ENCODE measurements at places on chromosomes 1 and 21.

DNA sequence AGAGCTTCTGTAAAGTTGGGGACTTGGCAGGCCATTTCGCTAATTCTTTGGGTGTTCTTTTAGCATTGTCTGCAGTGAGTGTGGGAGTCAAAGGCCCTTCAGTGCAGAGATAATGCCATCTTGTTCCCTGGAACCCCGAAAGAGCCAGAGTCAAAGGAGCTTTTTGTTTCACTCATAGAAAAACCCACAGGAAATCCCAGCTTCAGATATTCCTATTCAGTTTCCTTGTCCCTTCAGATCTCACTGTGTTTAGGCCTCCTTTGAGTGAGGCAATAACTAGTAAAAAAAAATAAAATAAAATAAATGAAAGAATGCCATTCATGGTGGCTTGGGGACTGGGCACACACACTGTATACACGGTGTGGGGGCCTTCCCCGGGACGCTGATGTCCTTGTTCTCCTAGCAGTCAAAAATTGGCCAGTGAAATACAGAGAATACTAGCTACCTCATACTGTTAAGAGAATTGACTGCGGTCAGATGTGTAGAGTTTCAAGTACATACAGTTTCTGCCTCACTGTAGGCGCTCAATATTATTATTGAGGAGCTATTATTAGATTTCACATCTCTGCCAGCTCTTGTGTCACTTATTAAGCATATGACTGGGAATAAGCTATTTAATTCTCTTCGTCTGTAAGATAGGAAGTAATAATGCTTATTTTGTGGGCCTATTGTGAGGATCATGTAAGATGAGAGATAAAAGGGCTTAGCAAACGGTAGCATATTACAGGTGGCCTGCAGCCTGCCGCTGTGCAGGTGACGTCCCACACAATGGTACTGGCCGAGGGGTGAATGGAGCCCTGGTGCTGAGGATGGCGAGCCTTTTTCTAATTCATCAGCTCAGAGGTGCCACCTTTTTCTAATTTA, 16.7 kb downstream of the DISC1 start:
- peak; percentile 35 for DNase-seq

DNA sequence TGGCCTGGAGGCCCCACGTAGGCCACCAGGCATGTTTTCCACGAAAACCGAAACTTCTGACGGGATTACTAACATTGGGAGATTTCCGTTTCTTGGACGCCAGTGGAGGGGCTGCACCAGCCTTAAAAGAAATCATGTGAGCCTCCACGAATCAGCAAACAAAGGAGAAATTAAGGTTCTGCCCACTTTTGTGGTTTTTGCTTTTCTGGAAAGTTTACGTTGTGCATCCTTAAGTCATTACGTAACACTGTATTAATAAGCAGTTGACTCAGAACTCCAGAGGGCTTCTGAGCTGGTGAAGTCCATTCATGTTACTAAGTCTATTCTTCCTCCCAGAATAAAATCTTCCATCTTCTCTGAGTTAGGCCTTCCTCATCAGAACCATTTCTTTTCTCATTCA, 168.5 kb downstream of the PSMG1 start:
- DNase-seq: no peak

- DNase-seq: no peak
Measured at GRCh38 chr1:31615414-31615813, 2.1 kb upstream of the HCRTR1 start.

- DNase-seq: no peak
Measured at GRCh38 chr1:24484199-24484598, 18.4 kb upstream of the RCAN3 start.

DNA sequence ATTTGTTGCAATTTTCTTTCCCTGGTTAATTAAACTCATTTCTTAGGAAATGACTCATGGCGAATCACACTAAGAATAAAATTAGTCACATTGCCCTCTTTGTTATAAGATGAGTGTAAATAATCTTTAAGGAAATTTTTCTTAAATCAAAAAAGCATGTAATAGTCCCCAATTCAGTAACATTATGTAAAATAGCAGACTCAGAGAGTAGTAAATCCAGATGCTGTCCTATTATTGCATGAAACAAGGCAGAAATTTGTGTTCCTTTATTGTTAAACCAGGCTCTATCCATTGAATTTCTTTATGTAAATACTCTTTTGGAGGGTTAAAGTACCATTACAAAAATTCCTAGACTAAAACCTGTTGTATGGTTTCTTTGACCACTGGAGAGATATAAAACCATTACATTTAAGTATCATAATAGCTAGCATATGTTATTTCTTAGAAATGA, 154.5 kb upstream of the C1orf87 start:
- no peak for DNase-seq

DNA sequence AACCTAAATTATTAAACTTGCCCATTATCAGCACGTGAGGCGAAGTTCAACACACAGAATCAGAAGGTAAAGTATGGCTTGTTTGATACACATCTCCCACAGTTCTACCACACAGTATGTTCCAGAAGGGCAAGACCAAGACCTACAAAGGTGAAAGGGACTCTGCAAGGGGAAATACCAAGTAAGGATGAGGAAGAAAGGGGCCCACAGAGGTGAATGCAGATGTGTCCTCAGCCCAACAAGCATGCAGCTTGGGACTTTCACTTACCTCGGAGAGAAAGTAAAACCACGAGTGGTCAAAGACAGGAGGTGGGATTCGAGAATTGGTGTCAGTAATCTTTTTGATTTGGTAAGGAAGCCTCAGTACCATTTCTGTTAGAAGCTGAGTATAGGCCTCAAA, 85.8 kb downstream of the UBR4 start:
- no peak for DNase-seq

DNA sequence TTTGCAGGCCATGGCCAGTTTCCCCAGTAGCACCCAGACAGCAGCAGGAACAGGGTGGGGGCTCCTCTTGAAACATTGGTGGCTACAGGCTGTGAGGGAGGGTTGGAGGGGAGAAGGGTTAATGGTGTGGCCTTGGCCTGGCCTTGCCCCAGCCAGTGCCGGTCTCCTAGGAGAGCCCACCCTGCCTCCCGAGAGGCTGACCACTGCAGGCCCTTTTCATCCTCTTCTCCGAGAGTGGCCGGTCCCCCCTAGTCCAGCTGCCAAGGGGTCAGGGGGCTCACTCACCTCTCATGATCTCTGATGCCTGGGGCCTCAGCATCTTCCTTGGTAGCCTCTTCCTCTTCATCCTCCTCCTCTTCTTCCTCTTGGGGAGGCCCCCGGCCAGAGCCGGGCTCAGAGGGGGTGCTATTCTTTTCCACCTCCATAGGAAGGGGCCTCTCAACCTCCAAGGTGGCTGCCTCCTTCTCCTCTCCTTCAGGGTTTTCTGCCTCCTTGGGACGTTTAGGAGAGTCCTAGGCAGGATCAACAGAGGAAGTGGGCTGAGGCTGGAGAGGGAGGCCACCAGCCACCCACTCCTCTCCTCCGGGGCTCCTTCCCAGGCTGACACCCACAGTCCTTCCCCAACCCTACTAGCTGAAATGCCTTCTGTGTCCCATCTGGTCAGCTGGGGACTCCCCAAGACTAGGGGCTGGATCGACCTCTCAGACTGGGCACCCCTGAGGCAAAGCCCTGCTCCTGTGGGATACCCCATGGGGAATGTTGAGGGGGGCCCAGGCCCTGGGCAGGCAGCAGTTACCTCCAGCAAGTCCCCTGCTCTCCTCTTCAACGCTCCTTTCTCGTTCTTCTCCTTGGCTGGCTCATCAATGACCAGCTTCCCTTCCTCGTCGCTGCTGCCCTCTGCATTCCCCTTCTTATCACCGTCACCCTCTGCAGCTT, 2.7 kb upstream of the MRPL24 start:
- DNase-seq: no peak

- DNase-seq: no peak
Measured at GRCh38 chr1:41812453-41812852, 106.3 kb downstream of the HIVEP3 start.

GRCh38 chr1:232579466-232579865, 50.5 kb downstream of the SIPA1L2 start:
- no peak for DNase-seq

DNA sequence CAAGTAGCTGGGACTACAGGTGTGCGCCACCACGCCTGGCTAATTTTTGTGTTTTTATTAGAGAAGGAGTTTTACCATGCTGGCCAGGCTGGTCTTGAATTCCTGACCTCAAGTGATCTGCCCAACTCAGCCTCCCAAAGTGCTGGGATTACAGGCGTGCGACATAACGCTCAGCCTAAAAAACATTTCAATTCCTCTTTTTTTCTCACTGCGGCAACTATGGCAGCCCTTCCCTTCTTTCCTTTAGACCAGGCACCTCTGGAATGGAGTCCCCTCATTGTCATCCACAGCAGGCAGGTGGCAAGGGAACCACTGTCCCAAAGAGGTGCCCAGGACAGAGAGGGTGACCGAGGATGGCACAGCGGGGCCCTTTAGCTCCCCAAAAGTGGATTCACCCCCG, 14.1 kb downstream of the CEP104 start:
- no peak for DNase-seq

DNA sequence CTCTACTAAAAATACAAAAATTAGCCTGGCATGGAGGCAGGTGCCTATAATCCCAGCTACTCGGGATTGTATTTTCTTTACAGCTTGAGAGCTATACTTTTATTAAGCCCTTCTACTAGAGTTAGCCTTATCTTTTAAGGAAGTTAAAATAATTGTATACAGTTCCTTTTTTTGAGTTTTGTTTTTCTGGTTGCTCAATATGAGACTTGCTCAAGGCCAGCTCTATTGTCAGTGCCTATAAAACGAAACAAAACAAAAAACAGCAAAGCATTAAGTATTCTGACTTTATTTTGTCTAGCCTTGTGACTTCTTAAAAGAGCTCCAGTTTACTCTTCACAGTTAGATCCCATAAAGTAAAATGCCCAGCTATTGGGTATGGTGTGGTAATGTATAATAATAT, 17.2 kb downstream of the PKN2 start:
- DNase-seq: no peak

DNA sequence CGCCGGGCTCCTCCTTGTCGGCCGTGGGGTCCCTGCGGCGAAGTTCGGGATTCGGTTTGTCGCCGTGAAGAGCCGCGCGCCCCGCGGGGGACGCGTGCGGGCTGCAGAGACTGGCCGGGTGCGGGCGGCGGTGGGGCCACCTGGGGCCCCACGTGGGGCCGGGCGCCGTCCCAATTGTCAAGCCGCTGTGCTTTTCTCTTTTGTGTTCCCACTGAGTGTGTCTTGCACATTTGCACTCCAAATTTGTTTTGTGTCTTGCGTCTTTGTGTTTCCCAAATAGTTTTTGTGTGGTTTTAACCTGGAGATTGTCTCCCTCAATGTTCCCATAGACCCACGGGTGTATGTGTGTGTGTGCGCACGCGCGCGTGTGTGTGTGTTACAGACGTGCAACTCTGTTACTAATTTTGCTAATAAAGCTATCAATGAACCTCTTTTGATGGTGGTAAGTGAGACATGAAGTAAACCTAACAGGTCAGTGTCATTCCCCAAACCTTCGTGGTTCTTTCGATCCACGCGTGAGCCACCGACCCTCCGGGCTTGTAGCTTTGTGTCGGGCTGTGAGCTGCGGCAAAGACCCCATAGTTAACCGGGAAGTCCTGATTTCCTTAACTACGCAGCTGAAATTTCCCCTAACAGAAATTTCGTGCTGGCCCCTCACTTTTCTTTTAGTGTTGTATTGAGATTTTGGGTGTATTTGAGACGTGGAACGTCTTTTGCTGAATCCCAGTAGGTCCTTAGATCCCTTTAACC, 708 bp downstream of the PRDM2 start:
- DNase-seq: peak; percentile 47

DNA sequence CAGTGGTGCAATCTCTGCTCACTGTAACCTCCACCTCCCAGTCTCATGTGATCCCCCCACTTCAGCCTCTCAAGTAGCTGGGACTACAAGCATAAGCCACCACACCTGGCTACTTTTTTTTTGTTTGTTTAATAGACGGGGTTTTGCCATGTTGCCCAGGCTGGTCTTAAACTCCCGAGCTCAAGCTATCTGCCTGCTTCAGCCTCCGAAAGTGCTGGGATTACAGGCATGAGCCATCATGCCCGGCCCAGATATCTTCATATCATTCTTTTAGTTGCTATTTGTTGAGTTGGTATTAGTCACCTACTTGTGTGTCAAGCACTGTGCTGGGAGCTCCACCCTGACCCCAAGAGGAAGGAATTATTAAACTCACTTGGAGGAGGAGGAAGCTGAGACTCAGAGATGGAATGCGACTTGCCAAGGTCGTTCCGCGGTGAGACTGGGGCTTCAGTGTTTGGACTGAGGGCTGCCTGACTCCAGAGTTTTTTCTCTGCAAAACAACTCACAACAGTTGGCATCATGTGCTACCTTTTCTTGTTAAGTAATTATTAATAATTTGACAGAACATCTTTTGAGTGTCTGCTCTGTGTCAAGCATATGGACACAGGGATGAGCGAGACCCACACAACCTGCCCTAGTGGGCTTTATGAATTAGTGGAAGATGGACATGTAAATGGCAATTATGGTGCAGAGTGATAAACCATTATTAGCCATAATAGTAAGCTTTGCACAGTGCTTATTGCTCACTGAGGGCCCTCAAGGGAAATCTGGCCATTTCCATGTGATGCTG, 132.0 kb downstream of the FOXD2 start:
- DNase-seq: no peak

- DNase-seq: no peak
Measured at GRCh38 chr1:53025034-53025768, 36.8 kb upstream of the PODN start.

DNA sequence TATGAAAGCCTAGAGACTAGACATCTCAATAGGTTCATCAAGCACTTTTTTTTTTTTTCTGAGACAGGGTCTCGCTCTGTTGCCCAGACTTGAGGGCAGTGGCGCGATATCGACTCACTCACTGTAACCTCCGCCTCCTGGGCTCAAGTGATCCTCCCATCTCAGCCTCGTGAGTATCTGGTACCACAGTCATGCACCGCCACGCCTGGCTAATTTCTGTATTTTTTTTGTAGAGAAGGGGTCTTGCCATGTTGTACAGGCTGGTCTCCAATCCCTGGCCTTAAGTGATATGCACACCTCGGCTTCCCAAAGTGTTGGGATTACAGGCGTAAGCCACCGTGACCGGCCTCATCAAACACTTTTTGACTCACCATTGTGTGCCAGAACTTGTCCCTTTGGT, 613 bp upstream of the GPATCH4 start:
- no peak for DNase-seq

All from posterior cingulate gyrus (tissue), 11 donors.